Osteocyte (in vitro differentiated cells): ENCODE measurements at places on chromosomes 5 and 9.

GRCh38 chr5:1431021-1431811 is 14.0 kb downstream of the SLC6A3 start:
- no peak for DNase-seq

DNA sequence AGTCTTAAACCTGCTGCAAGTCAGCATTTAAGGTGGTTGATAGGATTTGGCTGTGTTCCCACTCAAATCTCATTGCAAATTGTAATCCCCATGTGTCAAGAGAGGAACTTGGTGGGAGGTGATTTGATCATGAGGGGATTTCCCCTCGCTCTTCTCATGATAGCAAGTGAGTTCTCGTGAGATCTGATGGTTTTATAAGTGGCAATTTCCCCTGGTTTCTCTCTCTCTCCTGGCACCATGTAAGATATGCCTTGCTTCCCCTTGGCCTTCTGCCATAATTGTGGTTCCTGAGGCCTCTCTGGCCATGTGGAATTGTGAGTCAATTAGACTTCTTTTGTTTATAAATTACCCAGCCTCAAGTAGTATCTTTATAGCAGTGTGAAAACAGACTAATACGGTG is 84.3 kb upstream of the SMC2 start:
- DNase-seq, result no peak

DNA sequence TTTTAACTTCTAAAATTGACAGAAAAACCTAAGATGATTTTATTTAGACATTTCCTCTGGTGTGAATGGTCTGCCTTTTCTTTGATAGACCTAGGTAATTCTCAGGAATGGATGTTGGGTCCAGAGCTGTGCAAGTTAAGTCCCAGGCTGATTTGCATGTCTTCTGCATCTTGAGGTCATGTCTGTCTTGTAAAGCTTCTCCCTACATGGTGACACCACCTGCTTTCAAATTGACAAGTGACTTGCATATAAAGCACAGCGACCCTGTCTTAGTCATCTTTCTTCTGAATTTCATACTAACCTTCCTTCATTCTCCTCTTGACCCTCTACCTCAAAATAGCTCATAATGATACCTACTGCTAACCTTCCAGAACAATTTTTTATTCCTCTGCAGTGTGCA is 29.2 kb downstream of the OSTF1 start:
- DNase-seq, result no peak

DNA sequence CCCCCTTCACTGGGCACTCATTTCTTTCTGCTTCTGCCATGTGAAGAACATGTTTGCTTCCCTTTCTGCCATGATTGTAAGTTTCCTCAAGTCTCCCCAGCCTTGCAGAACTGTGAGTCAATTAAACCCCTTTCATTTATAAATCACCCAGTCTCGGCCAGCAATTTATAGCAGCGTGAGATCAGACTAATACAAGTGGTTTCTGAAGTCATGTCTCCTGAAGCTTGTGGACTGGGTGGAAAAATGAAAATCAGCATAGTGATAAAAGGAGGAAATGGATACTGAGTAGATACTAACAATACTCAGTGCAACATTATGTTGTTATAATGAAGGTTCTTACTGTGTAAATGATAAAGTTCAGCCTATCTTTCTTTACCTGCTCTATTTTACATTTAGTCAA is 35.1 kb downstream of the NNT start:
- DNase-seq, result no peak

GRCh38 chr5:144598451-144599068 is 427.9 kb downstream of the KCTD16 start:
- DNase-seq, result no peak
